ENCODE measurements at places on chromosomes 3 and 15. TPM values are rescaled to one million over a fixed set of nuclear protein-coding genes. Genes with fewer than 3 reads are reported as not detected.
A peak's percentile ranks its signal among the peaks of the same experiment; 100 is the strongest.

GRCh38 chr3:125221831-125222230 lies 9.3 kb upstream of the SLC12A8 start:
- no peak for ATAC-seq

SLCO2A1 gene
- not detected for total RNA-seq

GRCh38 chr15:32936283-32936918 lies 218.6 kb downstream of the GREM1 start:
- ATAC-seq, result no peak

- ATAC-seq, result no peak
These were observed 9.1 kb upstream of the INO80 start for GRCh38 chr15:41125063-41125669.

DNA sequence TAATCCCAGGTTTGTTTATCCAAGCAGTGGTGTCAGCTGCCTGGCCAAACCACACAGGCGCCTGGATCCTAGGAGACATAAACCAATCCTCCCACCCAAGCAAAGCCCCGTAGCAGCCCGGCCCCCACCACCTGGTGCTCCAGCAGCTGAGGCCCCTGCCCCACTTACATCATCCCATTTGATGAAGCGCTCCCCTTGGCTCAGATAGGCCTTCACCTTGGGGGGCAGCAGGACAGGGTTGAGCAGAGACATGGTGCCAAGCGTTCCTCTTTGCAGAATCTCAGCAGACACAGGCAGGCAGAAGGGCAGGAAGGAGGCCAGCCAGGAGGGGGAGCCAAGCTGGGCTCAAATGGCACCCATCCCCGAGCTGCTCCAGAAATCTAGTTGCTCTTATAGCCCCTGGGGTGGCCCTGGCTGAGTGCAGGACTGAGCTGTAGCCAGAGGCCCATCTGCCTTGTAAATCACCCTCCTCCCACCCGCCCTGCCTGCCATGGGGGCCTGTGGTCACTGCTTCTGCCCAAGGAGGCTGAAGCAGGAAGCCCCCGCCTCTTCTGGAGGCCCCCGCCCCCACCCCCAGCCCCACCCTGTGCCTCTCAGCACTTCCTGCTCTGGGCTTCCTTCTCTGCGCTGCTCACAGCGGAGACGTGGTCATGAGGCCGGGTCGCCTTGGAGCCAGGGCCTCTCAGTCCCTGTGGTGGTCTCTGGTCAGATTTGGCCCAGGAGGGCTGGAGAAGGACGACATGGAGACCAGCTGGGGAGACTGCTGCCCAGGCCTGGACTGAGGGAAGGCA lies at the start of gene PLCB2:
Gene PLCB2 (minus strand): TSS at position 515 of the 791 bp plus-strand sequence. CDS start 263 bp downstream, at position 252.
- ATAC-seq, result peak; percentile 81

USP50 gene
- not detected for total RNA-seq

DNA sequence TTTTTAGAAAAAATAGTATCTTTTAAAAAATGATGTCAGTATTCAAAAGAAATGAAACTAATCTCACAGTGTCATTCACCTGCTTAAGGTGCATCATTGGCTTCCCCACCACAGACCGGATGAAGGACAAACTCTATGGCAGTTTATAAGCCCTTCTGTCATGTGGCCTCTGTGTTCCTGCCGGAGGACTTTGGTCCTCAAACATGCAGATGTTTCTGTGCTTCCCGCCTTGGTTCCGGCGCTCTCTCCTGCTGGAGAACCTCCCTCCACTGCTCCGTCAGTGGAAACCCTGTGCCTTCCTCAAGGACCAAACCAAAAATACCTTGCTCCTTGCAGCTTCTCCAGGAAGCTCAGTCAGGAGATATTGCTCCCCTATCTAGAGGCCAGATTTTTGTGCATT lies 326.3 kb downstream of the UACA start:
- no peak for ATAC-seq

GRCh38 chr3:101077361-101078011 lies 84.3 kb upstream of the ABI3BP start:
- ATAC-seq, result no peak

LMAN1L gene
- total RNA-seq, result 0.82 TPM

- ATAC-seq, result peak; percentile 48
These were observed 4.0 kb downstream of the RASSF1 start for GRCh38 chr3:50336452-50337174.

GATA2 gene
- total RNA-seq, result 0.17 TPM

- ATAC-seq, result no peak
These were observed 326.6 kb downstream of the NR2F2 start for GRCh38 chr15:96657096-96657495.

RAD51 gene
- total RNA-seq, result 40.1 TPM

DNA sequence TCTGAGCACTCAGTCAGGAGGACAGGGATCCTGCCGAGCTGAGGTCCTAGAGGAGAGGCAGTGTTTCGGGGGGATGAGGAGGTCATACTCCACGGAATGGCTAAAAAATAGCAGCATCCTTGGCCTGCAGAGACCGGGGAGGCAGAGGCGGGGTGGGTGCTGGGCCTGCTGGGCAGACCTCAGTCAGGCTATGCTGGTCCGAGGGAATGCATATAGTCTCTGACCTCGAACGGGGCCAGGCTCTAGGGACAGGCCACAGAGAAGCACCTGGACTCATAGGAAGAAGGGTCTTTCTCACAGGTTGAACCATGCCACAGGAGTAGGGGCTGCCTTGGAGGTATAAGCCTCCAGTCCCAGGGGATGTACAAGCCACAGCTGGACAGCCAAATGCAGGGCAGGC lies 14.0 kb upstream of the SKIC8 start:
- ATAC-seq, result no peak

DNA sequence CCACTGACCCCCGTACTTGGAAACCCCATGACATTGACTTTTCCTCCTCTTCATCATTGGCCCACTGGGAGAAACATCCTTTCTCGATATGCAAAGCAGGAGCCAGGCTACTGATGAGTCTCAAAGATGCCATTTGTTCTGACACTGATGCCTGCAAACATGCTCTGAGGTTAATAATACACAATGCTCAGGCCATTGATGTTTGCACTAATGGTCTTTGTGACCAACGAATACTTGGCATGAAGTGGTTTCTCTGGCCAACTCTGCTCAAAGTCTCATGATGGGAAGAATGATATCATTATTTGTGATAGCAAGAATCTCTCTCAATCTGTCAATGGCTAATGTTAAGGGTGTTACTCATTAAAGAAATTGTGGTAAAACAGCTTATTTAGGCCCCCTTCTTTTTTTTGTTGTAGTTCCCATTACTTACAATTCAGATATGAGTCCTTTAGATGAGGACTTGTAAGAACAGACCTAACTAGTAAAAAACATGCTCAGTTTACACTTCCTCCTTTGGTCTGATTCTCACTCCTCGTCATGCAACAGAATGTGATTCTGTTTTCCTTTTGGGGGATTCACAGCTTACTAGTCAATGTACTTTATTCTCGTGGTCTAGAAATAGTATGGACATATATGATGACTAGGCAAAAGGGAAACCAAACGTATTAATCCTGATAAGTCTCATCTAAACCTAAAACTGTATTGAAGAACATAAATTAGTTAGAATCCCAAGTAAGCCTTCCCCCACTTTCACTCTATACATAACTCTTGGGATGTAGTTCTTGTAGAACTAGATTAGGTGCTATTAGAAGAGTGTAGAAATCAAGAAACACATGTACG lies 488.8 kb upstream of the DPPA4 start:
- ATAC-seq, result no peak

DNA sequence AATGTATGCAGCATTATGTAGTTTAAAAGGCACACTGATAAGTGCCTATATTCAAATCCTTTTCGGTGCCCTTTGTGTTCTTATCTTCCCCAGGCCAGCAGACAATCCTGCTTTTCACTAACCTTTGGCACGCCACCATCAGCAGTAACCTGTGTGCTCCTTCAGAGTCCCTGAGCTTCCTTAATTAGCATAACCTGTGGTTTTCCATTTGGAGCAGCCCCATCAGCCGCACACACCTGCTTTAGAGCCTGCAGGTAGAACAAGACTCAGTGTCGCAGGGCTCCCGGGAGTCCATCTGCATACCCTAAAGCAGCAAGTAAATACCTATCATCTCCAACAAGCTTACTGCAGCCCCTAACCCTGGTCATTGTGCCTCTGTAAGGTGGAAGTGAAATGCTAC lies 755.1 kb downstream of the ROBO2 start:
- no peak for ATAC-seq

TERC gene
- total RNA-seq, result 14.5 TPM

GRCh38 chr15:27796405-27797320 lies 302.5 kb downstream of the OCA2 start:
- ATAC-seq, result no peak

GRCh38 chr15:71656425-71656824 lies 153.9 kb upstream of the NR2E3 start:
- no peak for ATAC-seq

TRAT1 gene
- total RNA-seq, result 33.0 TPM

DNA sequence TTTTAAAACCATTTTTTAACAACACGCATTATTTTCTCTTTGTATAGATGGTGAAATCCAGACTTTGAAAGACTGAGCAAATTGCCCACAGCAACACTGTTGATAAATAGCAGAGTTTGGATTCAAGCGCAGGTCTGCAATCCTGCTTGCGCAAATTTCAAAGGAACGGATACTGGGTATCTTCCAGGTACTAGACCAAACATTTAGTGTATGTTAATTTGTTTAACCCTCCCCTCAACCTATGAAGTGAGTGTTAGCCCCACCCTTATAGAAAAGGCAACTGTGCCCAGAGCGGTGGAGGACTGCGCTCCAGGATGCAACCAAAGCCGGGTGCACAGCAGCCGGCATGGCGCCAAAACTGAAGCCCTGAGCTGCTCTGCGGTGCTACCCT lies 103.8 kb downstream of the CPN2 start:
- no peak for ATAC-seq

EPHB1 gene
- total RNA-seq, result 1.2 TPM

DNA sequence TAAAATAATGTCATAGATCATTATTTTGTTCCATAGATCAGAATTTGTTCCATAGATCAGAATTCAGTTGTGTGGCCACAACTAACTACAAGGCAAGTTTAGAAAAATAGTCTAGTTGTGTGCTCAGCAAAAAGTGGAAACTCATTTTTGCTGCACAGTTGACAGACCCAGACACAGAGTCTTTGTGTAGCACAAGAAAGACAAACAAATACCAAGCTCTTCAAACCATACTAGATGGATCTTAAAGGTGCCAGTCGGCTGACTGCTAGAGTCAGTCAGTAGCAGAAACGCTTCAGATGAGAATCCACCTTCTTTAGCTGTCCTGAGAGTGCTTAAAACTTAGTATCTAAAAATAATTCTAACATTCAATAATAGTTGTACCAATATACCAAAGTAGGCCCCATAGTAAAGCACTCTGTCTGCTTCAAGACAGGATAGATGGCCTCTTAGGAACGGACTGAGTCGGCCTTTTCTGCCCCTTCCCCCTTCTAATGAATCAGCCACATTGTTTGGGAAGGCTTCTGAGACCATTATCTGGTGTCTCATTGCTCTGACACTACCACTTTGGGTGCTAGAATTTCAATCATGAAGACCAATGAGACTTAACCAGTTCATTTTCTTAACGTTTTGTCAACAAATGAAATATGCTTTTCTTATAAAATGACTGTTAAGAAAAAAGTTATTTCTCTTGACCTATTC lies 27.7 kb upstream of the SLC4A7 start:
- ATAC-seq, result no peak

FGF7 gene
- not detected for total RNA-seq

DNA sequence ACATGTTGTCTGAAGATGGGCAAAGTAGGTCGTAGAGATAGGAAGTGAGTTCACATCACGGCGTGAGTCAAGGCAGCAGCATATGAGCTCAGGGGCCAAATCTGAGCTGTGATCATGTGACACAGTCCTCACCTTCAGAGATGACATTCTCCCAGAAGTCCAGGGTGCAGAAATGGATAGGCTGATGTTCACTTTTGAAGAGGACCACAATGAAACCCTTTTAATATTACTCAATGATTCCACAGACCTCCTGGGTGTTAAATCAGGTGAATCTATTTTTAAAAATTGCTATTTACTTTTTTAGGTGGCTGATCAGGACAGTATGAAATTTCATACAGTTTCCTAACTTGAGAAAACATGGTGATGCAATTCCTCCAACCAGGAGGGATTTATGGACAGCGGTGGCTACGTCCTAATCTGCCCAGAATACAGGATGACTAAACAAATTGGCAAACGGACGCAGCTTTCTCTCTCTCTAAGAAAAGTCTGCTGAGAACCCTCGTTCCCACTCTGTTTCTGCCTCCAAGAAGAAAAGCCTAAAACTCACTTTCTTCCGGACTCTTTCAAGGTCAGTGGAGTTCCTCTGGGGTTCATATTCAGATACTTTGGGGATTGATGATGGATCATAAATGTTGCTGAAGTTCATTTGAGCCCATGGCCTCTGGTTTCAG lies 34.4 kb downstream of the B3GNT5 start:
- peak; percentile 51 for ATAC-seq

- ATAC-seq, result no peak
These were observed 7.0 kb downstream of the DUOXA1 start for GRCh38 chr15:45122719-45123118.

GRCh38 chr3:127383656-127384179 lies 95.9 kb upstream of the PRR20G start:
- no peak for ATAC-seq

TM4SF18 gene
- total RNA-seq, result not detected

GRCh38 chr3:135650309-135650708 lies 315.2 kb upstream of the PPP2R3A start:
- ATAC-seq, result no peak

DNA sequence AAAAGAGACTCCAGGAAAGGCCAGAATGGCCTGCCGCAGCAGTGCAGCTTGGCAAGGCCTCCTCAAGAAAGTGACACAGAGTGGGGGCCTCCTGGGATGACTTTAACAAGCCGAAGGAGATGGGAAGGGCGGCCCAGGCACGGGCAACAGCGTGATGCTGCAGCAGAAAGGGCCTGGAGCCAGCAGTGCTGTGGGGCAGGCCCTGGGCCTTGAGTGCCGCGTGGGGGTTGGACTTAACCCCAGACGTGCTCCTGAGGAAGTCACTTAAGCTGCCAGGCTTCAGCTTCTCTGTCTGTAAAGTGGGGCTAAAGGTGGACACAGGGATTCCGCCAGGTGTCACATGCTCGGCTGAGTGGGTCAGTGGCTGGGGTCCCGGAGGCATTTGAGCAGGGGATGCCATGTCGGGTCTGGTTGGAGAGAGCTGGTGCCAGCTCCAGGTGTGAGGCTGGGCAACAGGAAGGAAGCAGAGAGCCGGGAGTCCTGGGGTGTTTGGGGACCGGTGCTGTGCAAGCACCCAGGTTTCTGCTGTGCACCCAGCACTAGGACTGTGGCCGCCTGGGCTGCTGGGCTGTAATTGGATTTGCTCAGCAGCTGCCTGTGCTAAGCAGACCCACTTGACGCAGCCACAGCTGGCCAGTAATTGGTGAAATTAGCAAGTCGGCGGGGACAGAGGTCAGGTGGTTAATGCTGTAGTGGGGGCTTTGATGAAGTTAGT lies 7.8 kb downstream of the DNAJB8 start:
- no peak for ATAC-seq

STT3B gene
- total RNA-seq, result 88.9 TPM

DNA sequence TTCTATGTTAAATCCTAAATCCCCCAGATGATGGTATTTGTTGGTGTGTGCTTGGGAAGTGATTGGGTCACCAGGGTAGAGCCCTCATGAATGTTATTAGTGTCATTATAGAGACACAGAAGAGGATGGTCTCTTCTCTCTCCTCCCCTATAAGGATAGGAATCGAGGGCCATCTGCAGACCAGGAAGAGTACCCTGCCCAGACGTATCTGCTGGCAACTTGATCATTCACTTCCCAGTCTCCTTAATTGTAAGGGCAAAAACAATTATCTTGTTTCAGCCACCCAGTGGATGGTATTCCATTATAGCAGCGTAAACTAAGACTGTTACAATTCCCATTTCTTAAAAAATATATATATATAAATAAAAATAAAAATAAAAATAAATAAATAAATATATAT lies 892.2 kb downstream of the SI start:
- ATAC-seq, result no peak

PRICKLE2 gene
- total RNA-seq, result not detected

TKT gene
- 150 TPM for total RNA-seq

TM4SF1 gene
- total RNA-seq, result 0.32 TPM
